ENCODE measurements at places on chromosomes 5 and 9.

DNA sequence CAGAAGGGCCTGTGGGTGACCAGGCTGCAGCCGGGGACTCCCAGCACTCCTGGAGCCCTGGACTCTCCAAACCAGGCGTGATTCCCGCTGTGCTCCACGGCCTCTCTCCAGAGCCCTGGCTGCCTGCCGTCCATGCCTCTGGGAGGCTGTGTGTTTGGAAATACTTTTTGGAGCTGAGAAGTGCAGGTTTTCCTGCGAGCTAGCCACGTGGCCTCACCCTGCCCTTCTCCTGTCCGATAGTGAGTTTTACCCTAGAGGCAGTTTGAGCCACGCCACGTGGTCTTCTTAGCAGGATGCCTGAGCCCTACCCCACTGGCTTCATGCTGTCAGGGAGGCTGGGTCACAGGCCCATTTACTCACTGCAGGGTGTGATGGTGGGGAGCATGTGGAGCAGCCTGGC, 71.3 kb downstream of the COL5A1 start:
- DNase-seq = no peak

DNA sequence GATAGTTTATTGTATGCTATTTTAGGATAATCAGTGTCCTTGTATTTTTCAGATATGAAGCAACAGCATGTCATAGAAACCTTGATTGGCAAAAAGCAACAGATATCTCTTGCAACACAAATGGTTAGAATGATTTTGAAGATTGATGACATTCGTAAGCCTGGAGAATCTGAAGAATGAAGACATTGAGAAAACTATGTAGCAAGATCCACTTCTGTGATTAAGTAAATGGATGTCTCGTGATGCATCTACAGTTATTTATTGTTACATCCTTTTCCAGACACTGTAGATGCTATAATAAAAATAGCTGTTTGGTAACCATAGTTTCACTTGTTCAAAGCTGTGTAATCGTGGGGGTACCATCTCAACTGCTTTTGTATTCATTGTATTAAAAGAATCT, 14.5 kb downstream of the CCT5 start:
- no peak for DNase-seq

GRCh38 chr5:61790678-61791077, 458.6 kb downstream of the ZSWIM6 start:
- DNase-seq = no peak

DNA sequence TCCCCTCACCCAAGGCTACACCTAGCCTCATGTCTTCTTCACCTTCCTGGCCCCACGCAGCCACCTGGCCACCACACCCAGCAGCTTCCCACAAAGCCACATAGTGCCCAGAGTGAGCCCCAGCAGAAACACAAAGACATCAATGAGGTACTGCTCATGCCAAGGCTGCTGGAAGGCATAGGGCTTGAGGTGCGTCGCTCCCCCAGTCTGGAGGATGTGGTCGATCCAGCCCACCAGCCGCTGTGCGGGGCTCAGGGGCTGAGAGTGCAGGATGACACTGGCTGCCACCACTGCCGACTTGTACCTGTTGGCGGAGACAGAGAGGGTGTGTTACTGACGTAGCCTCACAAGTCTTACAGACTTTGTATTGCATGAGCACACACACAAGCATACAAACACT, 15.8 kb upstream of the CAPSL start:
- no peak for DNase-seq

- DNase-seq = no peak
Measured at GRCh38 chr5:122465031-122465577, 153.1 kb downstream of the SNCAIP start.

DNA sequence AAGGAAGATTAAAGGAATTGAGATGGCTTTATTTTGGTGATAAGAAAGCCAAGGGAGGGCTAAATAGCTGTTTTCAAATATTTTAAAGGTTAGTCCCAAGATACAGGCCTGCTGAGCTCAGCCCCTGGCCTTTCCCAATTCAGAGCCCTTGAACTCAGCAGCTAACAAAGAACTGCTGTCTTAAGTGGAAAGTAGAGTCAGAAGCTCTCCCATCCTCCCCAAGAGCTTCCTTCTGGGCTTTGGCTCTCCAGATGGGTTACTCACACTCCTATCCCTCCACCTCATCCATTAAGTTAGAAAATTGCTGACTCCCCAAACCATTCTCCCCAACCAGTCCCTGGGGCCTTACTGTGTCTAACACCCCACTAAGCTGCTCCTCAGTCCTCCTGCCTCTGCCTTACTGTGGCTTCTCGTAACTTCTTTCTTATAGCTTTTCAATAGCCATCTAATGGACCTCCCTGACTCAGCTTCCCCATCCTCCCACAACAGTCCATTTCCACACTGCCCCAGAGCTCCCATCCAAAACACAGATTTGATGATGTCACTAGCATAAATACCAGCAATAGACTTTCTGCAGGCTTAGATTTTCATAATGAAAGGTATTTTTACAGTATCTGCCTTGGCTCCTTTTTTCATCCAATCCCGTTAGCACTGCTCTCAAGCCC, 239.1 kb downstream of the ENC1 start:
- no peak for DNase-seq

- no peak for DNase-seq
Measured at GRCh38 chr5:29197631-29198454, 1995.6 kb upstream of the CDH6 start.

GRCh38 chr9:114098021-114098935, 814 bp downstream of the KIF12 start:
- DNase-seq = no peak

DNA sequence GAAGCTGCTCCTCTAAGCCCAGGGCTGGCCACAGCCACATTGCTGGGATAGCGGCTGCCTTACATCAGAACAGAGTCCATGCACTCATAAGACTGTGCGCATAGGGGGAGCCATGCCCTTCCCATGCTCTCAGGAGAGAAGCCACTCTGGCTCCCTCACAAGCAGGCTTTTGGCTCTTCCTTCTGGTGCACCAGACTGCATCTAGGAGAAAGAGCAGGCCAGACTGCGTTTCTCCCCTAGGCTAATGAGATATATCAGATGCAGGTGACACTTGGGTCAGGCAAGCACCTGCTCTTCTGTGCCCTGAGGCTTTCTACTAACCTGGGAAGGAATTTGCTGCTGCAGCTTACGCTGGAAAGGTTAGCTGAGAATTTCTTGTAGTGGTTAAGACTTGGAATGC, 43.2 kb upstream of the BRINP1 start:
- no peak for DNase-seq

- no peak for DNase-seq
Measured at GRCh38 chr9:96135076-96135752, 166.8 kb downstream of the HSD17B3 start.

DNA sequence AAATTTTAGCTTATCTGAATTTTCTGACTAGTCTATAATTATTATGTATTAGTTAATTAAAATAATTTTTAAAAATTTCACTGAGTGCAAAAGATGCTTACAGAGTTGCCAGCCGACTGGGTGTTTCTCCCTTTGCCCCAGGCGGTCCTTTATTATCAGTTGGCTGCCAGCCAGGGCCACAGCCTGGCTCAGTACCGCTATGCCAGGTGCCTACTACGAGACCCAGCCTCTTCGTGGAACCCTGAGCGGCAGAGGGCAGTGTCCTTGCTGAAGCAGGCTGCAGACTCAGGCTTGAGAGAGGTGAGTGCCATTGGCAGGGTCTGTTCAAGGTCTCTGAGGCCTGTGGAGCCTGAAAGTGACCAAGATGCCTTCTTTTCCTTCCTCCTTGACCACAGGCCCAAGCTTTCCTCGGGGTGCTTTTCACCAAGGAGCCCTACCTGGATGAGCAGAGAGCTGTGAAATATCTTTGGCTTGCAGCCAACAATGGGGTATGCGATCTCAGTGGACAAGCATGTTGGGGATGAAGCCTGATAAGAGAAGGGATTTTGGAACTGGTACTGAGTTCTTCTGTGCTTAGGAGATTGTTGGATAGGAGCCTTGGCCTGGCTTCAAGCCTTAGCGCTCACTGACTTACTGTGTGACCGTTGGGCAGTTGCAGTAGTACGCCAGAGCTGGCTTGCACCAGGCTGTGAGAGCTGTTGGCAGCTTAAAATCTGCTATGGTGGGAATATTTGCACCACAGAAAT, 10.6 kb downstream of the DELE1 start:
- no peak for DNase-seq

- DNase-seq = no peak
Measured at GRCh38 chr5:74581988-74582365, 58.6 kb downstream of the ENC1 start.

DNA sequence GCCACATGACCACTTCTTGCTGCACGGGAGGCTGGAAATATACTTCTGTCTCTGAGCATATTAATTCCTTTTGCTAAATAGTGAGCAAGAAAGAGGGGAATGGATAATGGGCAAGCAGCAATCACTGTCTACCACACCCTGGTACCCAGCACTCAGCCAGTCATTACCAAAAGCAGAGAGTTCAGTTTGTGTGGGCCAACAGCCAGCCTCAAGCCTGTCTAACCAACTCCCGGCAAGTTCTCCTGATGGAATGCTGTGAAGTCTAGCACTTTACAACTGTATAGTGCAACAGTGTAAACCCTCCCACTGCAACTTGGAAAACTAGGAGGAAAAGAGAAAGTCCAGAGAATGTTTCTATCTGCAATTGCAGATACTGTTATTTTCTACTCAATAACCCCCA, 47.8 kb downstream of the PLK2 start:
- no peak for DNase-seq

DNA sequence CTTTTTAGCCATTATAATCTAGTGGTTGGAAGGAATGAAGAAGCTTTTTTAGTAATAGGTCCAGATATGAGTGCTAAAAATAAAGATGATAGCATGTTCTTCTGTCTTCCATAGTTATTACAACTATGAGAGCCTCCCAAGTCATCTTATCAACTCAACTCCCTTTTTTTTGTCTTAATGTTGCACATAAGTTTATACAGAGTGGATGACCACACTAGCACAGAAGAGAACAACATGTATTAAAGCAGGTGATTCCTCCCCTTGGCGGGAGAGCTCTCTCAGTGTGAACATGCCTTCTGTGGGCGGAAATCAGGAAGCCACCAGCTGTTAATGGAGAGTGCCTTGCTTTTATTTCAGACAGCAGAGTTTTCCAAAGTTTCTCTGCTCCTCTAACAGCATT, 40.1 kb upstream of the STX17 start:
- no peak for DNase-seq

DNA sequence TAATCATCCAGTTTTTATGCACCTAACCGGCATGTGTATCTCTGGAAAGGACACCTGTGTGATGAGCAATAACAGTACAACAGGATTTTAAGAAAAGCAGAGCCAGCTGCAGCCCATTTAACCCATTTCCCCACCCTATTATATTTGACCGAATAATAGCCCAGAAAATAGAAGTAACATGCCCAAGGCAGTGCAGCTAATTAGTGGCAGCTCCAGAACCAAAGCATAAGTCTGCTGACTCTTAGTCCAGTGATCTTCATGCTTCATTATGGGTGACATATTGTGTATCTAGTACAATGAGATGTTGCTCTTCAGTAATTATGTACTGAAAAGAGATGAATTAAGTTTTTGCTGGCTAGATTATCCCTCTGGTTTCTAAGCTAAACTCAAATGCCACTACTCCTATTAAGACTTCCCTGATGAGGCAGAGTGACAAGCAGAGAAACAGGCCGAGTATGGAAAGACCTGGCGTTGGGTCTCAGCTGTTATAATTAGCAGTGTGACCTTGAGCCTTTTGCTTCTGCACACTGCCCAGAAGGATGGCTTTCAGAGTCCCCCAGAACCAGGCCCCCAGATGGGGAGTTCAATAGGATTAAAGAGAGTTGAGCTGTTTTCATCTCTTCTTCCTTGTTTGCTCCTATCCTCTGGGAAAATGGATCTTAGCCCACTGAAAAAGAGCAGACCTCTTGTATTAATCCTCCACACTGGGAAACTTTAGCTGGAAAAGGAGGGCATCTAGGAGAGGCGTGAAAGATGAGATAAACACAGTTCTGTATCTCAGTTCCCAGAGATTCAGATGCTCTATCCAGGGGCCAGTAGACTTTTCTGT, 10.8 kb upstream of the C1QTNF3 start:
- DNase-seq = no peak

GRCh38 chr9:137320555-137321384, 18.7 kb upstream of the NRARP start:
- DNase-seq = no peak

GRCh38 chr5:26763215-26763614, 275.2 kb downstream of the CDH9 start:
- no peak for DNase-seq

DNA sequence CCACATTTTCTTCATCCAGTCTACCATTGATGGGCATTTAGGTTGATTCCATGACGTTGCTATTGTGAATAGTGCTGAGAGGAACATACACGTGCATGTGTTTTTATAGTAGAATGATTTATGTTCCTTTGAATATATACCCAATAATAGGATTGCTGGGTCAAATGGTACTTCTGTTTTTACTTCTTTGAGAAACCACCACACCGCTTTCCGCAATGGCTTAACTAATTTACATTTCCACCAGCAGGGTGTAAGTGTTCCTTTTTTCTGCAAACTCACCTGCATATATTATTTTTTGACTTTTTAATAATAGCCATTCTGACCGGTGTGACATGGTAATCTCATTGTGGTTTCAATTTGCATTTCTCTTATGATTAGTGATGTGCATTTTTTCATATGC, 82.2 kb upstream of the RFX3 start:
- DNase-seq = no peak

GRCh38 chr5:158609333-158610050, 490.2 kb downstream of the EBF1 start:
- no peak for DNase-seq

DNA sequence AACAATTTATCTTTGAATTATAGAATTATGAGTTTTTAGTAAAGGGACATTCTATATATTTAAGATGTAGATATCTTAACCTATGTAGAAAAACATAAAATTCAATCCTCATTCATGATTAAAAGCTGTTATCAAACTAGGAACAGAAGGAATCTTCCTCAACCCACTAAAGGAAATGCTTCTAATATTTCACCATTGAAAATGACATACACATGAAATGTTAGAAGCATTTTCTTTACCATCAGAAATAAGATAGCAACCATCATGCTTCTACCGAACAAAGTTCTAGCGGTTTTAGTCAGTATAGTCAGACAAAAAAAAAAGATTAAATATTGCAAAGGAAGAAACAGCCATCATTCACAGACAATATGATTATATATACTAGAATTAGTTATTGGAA, 32.2 kb downstream of the SHOC1 start:
- DNase-seq = no peak

DNA sequence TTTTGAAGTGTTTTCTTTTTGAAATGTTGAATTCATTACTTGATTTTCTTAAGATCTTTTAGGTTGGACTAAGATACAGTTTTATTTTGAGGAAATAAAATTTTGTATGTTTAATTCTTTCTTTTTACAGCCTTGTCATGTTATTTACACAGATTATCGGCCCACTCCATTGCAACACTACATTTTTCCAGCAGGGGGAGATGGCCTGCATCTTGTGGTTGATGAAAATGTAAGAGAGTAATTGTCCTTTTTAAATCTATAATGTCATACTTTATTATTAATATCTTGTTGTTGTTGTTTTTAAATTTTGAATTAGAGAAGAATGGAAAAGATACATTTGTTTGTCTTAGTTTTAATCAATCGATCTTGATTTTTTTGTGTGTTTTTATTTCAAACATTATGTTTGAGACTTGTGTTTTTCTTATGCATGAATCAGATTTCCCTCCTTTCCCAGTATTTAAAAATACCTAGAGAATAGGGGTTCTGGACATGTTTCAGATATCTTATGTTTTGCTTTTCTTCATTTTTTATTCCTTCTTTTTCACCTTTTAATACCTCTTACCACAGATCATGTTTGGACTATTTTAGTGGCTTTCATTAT, 36.7 kb downstream of the MTREX start:
- peak; percentile 51 for DNase-seq

All from substantia nigra (tissue), 51 donors.